ENCODE measurements at places on chromosomes 2 and 18. TPM values are rescaled to one million over a fixed set of nuclear protein-coding genes. Genes with fewer than 3 reads are reported as not detected.
A peak's percentile ranks its signal among the peaks of the same experiment; 100 is the strongest.

DNA sequence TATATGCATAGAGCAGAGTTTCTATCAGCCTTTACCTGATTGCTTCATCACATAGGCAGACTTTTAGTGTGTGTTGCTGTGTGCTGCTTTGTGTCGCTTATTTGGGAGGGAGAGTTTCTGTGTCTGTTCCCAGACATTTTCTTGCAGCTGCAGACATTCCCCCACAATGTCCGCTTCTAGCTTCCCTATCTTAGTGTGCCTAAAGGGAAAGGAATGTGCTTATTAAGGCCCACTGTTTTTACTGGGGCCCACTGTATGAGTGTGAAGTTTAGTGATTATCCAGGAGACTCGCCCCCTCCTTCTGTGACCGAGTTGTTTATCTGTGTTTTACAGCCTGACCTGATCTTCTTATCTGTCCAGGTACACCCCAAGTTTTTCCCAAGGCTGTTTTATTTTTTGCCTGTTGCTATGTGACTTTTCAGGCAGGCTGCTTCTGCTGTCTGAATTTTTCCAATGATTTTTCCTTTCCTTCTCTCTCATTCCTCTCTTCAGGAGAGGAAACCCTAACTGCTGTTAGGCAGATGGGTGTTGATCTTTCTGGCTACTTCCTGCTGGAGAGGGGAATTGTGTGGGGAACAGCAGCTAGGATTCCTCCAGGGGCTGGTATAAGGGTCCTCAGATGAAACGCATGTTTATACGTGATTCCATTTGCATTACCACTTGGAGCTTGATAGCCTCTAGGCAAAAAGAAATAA is 47.6 kb downstream of the STK17B start:
- DNase-seq = no peak

DNA sequence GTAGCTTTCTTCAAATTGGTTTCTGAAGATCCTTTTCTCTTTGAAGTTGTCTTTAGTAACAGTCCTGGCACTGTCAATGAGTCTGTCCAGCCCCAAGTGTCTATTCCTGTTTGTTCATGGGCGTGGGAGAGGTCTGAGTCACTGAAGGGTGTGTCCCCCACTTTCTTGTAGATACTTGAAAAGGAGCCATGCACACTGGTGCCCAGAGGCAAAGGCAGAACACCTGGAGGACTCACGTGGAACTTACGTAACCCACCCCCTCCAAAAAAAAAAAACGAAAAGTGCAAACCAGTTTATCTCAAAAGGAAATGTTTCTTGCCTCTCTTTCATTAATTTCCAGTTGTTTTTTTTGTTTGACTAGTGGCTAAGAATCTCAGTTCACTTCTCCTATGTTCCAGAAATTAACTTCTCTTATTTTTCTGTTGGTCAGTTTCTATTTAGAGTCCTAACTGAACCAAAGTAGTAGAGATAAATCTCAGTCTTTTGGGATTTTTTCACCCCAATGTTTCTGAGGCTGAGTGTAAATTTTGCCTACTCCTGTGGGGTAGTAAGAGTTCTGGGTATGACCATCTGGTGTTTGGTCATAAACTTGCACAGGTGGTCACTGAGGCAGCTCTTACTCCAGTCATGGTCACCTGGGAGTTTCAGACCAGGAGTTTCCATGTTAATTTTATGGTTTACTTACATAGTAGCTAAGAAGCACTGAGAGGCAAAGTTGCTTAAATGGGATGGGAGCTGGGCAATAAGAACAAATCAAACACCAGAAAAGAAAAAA is 54.9 kb downstream of the DSC3 start:
- no peak for DNase-seq

DNA sequence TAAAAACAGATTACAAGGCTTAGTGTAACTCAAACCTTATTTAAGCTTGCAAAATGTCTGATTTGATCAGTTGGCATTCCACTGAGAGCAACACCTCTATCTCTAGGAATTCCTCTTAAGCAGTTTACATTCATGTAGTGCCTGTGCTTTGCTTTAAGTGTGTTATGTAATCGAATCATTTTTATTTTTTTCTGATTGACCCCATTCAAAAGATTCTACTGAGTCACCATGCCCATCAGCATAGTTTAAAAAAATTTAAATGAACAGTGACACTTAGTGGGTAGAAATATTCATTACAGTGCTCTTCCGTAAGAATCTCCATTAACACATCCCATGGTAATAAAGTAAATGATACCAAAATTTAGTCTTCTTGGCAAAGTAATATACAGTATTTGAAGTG is 67.8 kb upstream of the SLC4A10 start:
- DNase-seq = no peak

GRCh38 chr2:100679211-100679610 is 116.4 kb downstream of the PDCL3 start:
- no peak for DNase-seq

- DNase-seq = peak; percentile 85
Measured at GRCh38 chr2:43676322-43677050, at the start of gene C1GALT1C1L. Gene C1GALT1C1L (minus strand): TSS chr2:43676429. CDS start chr2:43676322, 107 bp downstream.

- no peak for DNase-seq
Measured at GRCh38 chr18:23433360-23433759, 19.7 kb upstream of the RIOK3 start.

DNA sequence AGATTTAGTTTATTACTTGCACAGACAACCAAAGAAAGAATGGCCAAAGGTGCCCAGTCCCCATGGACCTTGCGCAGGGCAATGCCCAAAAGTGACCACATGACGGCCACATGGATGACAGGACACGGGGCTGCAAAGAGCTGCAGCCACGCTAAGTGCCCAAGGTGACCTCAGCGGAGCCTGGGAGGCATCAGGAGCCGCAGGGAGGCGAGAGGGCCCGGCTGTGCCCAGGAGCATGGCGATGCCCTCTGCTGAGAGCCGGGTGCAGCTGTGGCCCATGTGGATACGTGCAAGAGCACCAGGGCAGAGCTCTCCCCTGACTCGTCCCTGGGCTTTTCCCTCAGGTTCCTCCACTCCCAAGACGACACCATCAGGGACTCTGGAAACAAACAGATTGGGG is 14.7 kb downstream of the HES6 start:
- DNase-seq = no peak

- no peak for DNase-seq
Measured at GRCh38 chr18:48323151-48323550, 86.0 kb downstream of the ZBTB7C start.

DNA sequence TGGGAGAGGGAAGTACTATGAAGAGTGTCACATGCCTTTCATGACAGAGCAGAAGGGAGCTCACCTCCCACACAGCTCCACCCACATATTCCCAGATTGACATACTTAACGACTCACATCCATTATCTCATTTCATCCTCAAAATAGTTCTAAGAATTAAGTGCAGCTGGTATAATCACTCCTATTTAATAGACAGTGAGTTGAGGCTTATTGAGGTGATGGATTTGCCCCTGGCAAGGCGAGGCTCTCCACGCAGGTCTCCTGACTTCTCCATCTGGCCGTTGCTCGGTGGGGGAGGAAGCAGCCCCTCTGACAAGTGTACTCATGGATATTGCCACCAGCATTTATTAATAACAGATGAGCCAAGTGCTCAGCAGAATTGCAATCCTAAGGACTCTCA is 81.4 kb downstream of the TGOLN2 start:
- DNase-seq = no peak

- no peak for DNase-seq
Measured at GRCh38 chr2:66872081-66872985, 437.4 kb downstream of the MEIS1 start.

GRCh38 chr18:49491534-49491856 is 4.5 kb upstream of the C18orf32 start:
- DNase-seq = no peak

DPY30 gene
- 39.4 TPM for total RNA-seq

CGREF1 gene
- 22.9 TPM for total RNA-seq

KCNE4 gene
- 38.4 TPM for total RNA-seq

ZNF385B gene
- not detected for total RNA-seq

CNDP1 gene
- total RNA-seq = not detected

All from uterus (tissue), 4 donors.